ENCODE measurements at places on chromosomes 4 and X.

- no peak for DNase-seq
These were observed 145.1 kb downstream of the SHROOM4 start for GRCh38 chrX:50668860-50669259.

DNA sequence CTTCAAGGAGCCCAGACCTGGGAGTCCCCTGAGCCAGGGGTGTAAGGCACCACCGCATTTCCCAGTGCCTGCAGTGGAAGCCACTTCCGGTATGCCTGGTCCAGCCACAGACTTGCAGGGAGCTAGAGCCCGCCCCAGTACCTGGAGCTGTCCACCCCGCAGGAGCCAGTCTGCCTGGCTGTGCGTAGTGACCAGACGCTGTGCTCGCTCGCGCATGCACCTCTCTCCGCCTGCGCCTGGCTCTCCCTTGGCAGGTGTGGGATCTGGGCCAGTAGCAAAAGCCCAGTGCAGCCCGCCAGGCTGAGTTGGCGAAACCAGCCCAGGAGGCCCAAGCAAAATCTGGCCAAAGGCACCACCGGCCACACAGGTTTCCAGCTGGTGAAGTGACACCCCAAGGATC is 973.7 kb upstream of the AGA start:
- no peak for DNase-seq

GRCh38 chrX:134669378-134670098 is 11.3 kb upstream of the PLAC1 start:
- DNase-seq, result no peak

DNA sequence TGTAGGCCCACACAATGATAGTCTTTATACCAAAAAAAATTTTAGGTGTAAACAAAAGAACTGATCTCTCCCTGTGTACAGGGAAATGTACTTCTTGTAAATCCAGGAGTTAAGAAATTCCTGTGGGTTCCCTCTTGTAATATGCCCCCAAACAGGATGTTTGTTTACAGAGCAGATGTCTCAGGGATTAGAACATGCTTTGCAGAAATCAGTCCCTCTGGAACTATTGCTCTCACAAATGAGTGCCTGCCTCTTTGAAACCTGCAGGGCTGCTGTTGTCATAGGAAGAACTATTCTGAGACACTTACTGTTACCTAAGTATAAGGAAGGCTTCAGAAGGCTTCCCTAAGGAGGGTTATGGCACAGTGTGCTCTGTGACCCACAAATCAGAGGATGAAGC is 35.6 kb downstream of the PAK3 start:
- no peak for DNase-seq

DNA sequence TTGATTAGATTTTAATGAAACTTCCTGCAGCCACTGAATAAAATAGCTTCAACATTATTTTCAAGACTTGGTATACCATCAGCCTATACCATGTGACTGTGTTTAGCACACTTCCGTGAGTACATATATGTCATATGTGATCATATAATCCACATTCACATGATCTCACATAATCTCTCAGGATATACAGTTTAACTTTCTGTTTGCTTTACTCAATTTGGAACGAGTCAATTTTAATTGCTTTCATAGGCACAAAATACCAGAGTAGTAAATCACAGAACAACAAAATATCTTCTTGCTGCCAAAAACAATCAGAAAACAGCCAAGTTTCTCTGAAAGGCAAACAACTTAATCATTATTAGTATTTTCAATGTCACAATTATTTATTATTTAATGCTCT is 731.1 kb upstream of the DIAPH2 start:
- DNase-seq, result no peak

GRCh38 chr4:78056265-78057129 is 626 bp upstream of the FRAS1 start:
- DNase-seq, result peak; percentile 84

- no peak for DNase-seq
These were observed 112.5 kb downstream of the ANAPC10 start for GRCh38 chr4:144985531-144985930.

DNA sequence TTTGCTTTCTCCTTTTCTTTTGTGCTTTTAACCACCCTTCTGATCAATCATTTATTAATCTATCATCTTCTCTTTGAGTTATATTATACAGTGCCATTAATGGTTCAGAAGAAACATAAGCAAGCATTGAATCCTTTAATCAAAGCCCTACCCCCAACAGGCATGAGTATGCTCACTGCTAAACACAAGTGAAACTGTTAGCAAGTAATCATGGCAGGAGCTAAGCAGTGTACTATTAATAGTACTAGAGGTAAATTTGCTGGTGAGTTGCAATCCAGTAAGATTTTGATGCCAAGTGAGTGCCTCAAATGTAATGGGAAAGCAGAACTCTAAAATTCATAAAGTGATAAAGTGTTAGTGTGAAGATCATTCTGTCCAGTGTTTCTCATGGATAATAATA is 57.2 kb downstream of the FNIP2 start:
- DNase-seq, result no peak

DNA sequence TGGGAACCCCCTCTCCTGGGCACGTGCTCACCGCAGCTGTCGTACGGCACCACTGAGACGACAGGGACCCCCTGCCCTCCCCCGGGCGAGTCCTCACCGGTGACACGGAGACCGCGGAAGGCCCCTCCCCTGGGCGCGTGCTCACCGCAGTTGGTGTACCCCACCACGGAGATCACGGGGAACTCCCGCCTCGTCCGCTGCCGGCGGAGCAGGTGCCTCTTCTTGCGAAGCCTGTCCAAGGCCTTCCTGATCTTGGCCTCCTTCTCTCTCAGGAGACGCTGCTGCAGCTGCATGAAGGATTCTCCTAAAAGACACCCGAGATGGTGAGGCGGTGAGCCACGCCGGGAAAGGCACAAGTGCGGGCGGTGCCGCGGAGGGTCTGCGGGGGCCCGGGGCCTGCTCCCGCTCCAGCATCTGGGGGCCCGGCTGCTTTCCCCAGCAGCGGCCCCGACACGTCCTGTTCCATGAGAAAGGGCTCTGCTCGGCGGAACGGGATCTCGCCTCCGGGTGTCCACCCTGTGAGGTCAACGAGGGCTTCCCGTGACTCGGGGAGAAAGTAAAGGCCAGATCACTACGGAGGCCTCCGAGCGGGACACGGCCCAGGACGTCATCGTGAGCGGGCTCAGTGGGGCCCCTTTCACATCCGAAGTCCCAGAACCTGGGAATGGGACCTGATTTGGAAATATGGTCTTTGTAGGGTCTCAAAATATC is 5.8 kb downstream of the GTPBP6 start:
- DNase-seq, result no peak

Data from COR-L47 (cell line).